ENCODE measurements at places on chromosomes 1 and 21.

DNA sequence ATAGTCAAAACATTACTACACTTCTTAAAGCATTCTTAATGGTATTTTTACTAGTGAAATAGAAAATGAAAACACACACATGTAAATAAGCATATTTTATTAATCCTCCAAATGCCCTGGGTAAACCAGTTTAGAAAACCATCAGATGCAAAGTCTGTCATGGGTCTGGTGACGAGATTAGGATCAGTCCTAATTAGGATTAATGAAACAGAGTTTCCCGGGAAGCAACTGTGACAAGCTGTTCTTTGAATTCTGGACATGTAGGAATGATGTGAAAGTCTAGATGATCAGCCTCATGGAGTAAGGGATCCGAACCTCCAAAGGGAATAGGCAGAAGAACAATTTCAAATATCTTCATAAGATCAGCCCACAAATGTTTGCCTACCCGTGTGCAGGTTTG is 250.2 kb downstream of the KIF26B start:
- DNase-seq, result no peak

- no peak for DNase-seq
Observed at GRCh38 chr1:11524465-11525150, 45.7 kb downstream of the DISP3 start.

DNA sequence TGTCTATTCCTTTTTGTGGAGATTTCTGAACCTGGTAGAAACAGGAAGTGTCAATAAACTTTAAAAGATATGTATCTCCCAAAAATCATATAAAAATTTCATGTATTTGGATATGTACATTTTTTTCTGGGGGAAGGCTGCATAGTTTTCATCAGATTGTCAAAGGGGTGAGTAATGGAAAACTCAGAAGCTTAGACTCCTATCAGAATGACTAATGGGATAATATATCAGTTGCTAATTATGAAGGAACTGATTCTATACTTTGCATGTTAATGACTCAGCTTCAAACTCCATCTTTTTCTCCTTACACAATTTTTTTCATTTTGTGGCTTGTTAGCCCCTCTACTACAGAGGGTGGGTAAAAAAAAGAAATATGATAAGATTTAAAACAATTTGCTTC is 55.9 kb downstream of the GON4L start:
- no peak for DNase-seq

GRCh38 chr1:8477983-8478362 is 160.1 kb downstream of the SLC45A1 start:
- no peak for DNase-seq

Measured in cortex of kidney (tissue), 1 donor.